ENCODE measurements at places on chromosomes 4 and X.

- no peak for DNase-seq
Observed at GRCh38 chr4:125321709-125322365, 7.1 kb downstream of the FAT4 start.

GRCh38 chrX:73766431-73766795, 203.4 kb downstream of the CHIC1 start:
- DNase-seq, result no peak

- no peak for DNase-seq
Observed at GRCh38 chr4:174225349-174226049, 58.0 kb downstream of the FBXO8 start.

GRCh38 chr4:6627832-6628231, 12.7 kb upstream of the MRFAP1 start:
- no peak for DNase-seq

- no peak for DNase-seq
Observed at GRCh38 chr4:18067031-18067430, 45.5 kb upstream of the LCORL start.

- DNase-seq, result no peak
Observed at GRCh38 chrX:48839686-48840085, 4.3 kb upstream of the PCSK1N start.

DNA sequence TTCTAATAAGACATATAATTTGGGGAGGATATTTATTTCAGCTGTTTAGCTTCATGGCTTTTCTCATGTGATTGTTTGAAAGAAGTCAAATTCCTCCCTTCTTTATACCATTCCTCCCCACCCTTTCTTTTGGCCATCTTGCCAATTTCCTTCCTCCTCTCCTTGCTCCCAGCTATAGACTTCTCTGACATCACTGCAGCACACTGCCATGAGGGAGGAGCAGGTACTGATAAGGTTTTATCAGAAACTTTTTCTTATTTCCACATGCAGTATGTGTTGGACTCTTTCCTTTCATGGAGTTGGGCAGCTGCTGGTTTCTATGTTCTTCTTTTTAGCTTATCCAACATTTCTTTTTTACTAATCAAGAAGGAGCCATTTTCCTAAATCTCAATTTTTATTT, 481.7 kb upstream of the NR3C2 start:
- no peak for DNase-seq

DNA sequence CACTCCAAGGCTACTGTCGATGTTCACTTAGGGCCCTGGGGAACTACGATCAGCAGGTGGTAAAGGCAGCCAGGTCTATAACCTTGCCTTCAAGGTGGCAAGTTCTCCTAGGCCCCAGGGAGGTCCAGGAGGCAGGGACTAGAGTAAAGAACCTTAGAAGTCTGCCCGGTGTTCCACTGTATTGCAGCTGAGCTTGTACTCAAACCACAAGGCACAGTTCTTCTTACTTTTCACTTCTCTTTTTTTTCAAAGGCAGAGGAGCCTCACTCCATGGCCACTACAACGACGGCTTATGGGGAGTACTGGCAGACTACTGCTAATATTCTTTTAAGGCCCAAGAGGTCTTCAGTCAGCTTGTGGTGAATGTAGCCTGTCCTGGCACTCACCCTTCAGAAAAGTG, 78.8 kb upstream of the GPR174 start:
- DNase-seq, result no peak

GRCh38 chr4:187586892-187587291, 408.7 kb upstream of the ZFP42 start:
- DNase-seq, result no peak

DNA sequence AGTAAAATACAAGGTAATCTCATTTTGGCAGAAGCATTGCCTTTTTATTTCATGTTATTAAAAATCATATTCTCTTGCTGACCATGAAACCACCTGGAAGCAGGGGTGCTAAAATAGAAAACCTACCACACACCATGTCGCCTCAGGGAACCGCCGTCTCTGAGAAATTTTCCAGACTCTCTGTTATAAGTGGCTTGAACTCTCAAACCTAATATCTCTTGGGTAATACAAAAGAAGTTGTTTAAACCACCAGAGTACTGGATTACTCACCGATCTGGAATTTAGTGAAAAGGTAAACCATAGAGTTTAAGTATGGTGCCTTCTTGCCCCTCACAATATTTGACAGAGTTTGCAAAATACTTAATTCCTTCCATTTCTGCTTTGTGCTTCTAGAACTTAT, 27.7 kb downstream of the ENPP6 start:
- DNase-seq, result no peak

DNA sequence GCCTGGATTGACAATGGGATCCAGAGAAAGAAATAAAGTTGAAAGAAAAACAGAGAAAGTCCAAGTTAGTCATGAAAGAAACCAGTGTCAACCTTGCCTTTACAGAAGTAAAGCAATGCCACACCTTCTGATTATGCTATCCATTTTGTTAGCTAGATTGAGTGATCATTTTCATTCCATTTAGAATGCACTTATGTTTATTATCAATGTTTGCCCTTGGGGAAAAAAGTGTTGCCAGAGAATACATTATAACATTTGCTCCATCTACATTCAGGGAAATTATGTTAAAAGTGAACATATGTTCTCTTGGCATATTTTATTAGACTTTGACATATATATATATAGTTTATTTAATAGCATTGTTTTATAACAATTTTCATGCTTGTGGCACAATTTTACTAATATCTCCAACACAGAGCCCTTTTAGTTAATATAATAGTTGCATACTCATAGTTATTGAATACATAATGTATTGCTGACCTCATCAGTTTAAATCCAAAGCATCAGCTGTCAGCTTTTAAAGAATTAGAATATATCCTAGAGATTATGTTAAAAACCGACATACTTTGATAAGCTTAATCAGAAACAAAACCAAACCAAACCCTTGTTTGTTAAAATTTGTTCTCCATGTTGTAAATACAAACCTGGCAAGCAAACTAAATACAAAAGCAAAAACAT, 134.2 kb downstream of the SORBS2 start:
- DNase-seq, result no peak

DNA sequence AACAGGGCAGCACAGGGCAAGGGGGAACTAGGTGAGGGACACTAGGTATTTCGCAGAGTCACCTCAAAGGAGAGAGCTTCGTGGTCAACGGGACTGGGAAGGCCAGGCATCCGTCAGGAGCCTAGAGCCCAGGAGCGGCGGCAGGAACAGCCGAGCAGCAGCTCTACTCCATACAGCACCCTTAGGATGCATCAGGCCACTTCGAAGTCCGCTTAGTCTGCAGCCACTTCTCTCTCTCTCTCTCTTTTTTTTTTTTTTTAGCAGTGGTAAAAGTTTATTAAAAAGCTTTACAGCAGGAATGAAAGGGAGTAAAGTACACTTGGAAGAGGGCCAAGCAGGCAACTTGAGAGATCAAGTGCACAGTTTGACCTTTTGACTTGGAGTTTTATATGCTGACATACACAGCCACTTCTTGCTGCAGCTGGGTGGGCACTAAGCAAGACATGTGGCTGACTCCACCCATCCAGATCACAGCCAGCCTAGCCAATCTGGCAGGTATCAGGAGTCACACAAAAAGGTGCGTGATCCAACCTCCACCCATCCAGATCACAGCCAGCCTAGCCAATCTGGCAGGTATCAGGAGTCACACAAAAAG, 209.7 kb upstream of the RADX start:
- DNase-seq, result no peak

- no peak for DNase-seq
Observed at GRCh38 chr4:112206431-112206830, 25.2 kb upstream of the AP1AR start.

DNA sequence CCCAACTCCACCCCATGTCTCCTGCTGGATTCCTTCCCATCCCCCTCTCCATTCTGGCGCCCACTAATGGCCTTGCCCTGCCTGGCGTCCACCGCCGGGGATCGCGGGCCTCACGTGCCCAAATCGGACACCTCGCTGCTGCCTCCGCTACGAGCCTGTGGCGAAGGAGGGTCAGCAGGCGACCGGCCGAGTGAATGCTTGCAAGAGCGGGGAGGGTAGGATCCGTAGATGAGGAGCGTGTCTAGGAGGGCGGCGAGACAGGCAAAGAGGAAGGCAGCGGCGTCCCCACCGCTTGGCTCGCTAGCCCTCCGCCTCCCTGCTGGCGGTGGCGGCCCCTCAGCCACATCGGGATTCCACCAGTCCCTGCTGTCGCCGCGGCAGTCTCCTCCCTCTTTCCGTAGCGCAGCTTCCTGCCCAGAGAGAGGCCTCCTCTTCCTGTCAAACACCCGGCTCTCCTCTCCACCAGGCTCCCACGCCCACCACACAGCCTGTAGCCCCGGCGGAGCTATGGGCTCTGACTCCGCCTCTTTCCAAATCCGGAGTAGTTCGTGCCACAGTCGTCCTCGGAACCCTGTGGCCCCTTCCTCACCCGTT, at the start of gene SPIN2B:
SPIN2B (minus strand) TSS at position 387 of the 594 bp plus-strand sequence.
- peak; percentile 82 for DNase-seq

DNA sequence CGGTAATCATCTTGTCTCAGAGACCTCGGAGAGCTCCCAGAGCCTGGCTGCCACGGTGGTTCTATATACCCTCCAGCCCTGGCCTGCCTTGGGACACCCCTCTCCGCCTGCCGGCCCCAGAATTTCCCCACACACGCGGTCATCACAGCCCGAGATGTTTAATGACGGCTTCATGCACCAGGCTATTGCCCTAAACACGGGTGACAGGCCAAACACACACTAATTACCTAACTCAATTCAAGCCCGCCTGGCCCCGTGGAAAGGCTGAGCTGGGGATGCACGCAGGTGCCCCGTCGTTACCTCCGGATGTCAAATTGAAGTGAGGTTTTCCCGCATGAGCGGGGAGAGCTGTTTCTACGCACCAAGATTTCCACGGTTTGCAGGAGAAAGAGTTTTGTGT, 72.9 kb upstream of the PPP2R3B start:
- no peak for DNase-seq

- DNase-seq, result no peak
Observed at GRCh38 chr4:162151850-162152249, 11.9 kb downstream of the FSTL5 start.

DNA sequence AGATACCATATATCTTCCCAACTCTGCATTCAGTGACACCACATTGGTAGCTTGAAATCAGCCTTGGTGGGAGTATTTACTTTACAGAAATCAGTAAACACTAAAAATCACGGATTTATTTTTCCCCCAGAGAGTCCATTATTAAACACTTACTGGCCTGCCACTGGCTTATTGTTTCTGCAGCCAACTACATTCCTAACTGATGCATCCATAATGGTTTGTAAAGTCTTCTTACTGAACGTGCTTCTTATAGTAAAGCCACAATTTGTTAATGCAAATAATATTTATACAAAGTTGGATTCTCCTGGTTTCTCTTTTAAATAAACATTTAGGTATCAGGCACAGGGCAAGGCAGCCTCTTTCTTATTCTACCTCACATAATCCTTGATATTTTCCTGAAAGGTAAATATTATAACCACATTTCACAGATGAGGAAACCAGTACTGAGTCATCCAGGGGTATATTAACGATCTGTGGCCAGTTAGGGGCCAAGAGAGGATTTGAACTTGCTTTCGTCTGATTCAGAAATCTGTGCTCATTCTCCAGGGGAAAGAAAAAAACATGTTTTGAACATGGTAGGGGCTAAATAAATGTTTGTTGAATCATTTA, 136.5 kb downstream of the RAB28 start:
- no peak for DNase-seq

- DNase-seq, result no peak
Observed at GRCh38 chr4:26785810-26786209, 74.8 kb upstream of the STIM2 start.

GRCh38 chr4:99033956-99034355, 38.4 kb downstream of the METAP1 start:
- DNase-seq, result no peak

DNA sequence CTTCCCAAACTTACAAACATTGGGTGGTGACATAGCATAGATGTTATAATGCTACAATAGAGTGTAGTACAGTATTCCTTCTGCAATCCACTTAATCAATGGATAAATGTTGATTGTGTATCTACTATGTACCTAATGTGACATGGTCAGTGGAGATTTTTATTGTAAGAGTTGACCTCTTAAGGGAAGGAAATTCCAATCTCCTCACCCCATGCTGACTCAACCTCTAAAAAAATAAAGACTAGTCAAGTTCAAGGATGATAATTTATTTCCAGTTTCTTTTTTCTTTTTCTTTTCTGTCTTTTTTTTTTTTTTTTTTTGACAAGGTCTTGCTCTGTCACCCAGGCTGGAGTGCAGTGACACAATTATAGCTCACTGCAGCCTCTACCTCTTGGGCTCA, 206.5 kb upstream of the STS start:
- no peak for DNase-seq

GRCh38 chr4:57065730-57066482, 44.3 kb downstream of the IGFBP7 start:
- no peak for DNase-seq

DNA sequence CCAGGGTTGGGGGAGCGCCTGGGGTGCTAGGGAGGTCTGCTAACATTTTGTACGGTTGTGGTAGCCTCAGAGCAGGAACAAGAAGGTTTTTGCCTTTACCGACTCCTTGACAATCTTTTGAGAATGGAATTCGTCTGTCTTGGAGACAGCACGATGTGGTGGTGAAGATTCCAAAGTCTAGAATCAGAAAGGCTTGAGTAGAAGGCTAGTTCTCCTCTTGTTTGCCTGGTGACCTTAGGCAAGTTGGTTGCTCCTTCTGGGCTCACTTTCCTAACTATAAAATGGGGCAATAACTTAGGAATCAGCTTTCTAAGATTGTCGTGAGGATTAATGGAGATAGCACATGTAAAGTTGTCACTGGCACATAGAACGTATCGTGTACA, 741 bp downstream of the FAM47E start:
- DNase-seq, result no peak

DNA sequence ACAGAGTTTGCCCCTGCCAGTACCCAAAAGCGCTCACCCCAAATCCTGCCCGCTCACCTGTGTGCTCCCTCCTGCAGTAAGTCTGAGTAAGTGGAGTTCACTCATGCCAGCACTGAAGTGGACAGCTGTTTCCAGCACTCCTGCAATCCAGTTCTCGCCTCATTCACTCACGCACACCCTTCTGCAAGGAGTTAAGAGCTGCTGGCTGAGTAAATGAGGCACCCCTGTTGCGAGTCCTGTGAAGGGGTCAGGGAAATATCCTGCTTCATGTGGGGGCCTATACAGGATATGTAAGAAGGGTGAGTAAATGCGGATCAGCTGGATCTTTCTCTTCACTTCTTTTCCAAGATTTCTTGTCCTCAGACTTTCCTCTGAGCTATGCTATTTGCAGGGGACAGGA, 23.5 kb downstream of the CXCL8 start:
- no peak for DNase-seq

DNA sequence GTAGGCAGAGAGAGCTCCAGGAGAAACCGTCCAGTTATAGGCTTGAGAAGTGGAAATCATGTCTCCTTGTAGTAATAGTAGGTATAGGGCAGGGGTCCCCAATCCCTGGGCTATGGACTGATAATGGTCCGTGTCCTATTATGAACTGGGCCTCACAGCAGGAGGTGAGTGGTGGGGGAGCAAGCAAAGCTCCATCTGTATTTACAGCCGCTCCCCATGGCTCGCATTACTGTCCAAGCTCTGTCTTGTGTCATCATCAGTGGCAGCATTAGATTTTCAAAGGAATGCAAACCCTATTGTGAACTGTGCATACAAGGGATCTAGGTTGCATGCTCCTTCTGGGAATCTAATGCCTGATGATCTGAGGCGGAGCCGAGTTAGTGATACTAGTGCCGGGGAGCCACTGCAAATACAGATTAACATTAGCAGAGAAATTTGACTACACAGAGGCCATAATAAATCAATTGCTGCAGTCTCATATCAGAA, 67.6 kb downstream of the MRPL1 start:
- no peak for DNase-seq

- no peak for DNase-seq
Observed at GRCh38 chrX:115911967-115912366, 258.6 kb upstream of the AGTR2 start.

- DNase-seq, result no peak
Observed at GRCh38 chr4:21554066-21554465, 394.5 kb downstream of the KCNIP4 start.
